NCI-H1417 treated with DMSO at 0.1 percent for 48 hours (cell line): ENCODE measurements at places on chromosomes 16 and 17.

DNA sequence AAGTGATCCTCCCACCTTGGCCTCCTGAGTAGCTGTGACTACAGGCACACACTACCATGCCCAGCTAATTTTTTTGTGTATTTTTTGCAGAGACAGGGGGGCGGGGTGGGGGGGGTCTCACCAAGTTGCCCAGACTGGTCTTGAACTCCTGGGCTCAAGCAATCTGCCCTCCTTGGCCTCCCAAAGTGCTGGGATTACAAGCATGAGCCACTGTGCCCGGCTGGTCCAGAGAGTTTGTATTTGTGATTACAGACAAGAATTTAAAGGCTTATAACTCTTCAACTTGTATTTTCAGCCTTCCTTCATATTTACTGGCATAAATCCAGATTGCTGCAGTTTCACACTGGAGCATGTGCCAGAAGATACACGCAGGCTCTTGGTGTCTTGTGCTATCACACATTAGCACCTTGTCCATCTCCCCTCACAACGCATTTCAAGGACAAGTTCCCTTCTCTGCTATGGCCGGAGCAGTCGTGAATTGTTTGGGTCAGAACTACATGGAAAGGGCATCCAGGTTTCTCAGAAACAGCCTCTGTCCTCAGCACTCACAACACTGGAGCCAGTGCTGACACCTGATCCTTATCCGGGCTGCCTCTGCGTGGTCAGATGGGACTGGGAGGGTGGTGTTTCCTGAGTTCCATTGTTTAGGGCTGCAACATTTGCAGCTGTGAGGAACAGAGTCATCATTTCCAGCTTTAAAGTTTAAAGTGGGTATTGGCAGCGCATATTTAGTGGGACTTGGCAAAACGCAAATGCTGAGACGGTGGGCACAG lies 28.1 kb downstream of the WSCD1 start:
- DNase-seq: no peak

DNA sequence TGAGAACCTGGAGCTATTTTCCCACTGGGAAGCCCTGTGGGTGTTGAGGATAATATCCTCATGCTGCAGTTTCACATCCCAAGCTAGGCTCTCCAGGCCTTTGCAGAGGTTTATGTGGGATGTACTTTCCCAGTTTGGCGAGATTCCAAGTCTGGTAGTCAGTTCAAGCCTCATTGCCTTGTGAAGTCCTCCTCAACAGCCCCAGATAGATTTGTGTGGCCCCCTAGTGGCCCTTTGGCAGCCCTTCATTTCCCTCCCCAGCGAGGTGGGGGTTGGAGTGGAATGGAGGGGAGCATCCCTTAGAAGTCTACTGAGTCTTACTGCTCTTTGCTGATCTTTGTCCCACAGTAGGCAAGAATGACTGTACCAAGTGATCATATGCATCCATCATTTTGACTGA lies 137.9 kb downstream of the CDH11 start:
- no peak for DNase-seq

DNA sequence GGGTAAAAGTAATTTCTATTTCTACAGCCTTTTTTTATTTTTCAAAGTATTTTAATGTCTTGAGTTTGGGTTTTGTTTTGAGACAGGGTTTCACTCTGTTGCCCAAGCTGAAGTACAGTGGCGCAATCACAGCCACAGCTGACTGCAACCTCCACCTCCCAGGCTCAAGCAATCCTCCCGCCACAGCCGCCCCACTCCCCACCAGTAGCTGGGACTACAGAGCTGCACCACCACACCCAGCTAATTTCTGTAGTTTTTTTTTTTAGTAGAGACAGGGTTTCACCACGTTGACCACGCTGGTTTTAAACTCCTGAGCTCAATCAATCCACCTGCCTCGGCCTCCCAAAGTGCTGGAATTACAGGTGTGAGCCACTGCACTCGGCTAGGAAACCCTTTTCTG lies 44.0 kb downstream of the TUBD1 start:
- DNase-seq: no peak

DNA sequence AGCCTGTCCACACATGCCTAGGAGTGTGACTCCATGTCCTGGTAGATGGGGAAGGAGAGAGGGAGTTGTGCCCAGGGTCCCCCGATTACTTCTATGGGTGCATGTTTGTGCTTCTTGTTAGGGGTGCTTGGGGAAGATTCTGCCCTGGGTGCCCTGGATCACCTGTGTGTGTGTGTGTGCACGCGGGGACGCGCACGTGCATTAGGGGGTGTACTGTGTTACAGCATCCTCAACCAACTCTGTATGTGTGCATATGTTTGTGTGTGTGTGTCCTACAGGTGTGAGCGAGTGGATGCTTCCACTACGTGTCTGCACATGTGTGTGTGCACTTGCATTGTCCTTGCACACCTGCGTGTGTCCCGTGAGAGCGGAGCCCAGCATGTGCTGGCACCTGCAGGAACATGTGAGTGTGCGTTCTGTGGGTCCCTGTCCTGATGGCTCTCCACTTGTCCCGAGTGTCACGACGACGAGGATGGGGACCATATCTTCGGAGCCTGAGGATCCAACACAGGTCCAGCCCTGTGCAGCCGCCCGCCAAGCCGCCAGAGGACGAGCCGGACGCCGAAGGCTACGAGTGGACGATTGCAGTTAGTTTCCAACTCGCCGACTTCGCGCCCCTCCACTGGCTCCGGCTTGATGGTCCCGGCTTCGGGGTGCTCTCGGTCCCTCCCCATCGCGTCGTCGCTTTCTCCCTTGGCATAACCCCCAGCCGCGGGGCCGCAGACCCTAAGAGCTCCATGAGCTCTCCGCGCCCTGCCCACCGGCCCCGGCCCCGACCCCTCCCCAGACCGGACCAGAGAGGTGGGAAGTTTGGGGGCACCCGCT lies 6.0 kb upstream of the TBC1D3B start:
- DNase-seq: no peak

DNA sequence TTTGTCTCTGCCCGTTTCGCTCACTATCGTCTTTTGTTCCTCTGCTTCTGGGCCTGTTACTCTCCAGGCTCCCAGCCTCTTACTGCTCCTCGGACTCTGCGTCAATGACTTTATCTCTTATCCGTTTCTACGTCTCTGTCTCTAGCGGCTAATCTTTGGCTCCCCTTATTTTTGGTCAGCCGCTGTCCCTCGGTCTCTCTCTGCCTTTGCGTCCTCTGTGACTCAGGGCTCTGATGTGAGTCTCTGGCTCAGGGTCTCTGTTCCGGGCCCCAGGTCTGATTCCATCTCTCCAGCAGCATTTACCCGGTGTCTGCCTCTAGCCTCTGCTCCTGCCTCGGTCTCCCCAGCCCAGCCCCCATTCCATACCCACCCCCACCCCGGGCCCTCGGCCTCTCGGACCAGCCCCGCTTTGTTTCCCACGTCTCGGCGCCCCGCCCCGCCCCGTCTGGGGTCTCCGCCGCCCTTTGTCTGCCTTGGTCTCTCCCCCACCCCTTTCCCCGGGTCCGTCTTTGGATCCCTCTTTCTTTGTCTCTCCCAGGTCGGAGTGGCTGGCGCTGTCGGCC lies 547 bp upstream of the ZNF48 start:
- peak; percentile 54 for DNase-seq

- DNase-seq: peak; percentile 34
These were observed 12.2 kb upstream of the CBX4 start for GRCh38 chr17:79851461-79851817.

- DNase-seq: no peak
These were observed 509 bp downstream of the CNEP1R1 start for GRCh38 chr16:50025537-50025931.

DNA sequence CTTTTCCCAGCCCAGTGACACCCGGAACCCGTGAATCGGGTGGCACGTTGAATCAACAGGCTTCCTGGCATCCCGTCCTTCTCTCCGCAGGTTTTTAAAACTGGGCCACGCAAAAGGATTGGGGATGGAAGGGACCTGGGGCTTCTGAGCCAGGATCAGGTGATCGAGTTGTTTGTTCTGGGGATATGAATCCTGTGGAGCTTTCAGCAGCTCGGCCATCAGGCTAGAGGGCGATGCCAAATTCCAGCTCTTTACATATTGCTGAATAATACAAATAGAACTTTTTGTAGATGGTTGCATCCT lies 473 bp downstream of the SUPT6H start:
- no peak for DNase-seq

DNA sequence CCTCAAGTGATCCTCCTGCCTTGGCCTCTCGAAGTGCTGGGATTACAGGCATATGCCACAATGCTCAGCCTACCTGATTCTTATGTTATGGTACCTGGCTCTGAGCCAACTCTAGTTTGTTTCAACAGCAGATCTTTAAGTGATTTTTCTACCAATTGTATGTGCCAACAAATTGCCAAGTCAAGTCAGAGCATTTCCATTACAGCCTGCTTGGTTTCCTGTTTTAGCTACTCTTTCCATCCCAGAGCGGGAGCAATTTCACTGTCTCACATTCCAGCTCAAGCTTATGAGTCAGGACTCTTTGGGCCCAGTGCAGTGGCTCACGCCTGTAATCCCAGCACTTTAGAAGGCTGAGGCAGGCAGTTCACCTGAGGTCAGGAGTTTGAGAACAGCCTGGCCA lies 30.8 kb upstream of the RBBP6 start:
- no peak for DNase-seq

DNA sequence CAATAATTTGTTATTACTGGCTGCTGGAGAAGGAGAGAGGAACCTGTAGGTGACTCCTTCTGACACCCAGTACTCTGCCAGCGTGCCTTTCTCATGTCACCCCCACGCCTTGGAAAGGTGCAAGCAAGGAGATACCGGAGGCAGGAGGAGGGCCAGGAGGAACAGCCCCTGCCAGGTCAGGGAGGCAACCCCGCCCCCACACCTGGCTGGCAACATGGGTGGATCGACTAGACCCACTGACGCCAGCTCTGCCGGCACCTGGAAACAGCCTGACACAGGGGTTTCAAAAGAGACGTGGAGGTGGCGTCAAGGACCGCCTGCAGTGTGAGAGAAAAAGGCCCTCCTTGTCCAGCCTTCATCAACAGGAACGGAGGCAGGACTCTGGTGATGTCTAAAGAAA lies 62.3 kb downstream of the CYB5B start:
- no peak for DNase-seq

DNA sequence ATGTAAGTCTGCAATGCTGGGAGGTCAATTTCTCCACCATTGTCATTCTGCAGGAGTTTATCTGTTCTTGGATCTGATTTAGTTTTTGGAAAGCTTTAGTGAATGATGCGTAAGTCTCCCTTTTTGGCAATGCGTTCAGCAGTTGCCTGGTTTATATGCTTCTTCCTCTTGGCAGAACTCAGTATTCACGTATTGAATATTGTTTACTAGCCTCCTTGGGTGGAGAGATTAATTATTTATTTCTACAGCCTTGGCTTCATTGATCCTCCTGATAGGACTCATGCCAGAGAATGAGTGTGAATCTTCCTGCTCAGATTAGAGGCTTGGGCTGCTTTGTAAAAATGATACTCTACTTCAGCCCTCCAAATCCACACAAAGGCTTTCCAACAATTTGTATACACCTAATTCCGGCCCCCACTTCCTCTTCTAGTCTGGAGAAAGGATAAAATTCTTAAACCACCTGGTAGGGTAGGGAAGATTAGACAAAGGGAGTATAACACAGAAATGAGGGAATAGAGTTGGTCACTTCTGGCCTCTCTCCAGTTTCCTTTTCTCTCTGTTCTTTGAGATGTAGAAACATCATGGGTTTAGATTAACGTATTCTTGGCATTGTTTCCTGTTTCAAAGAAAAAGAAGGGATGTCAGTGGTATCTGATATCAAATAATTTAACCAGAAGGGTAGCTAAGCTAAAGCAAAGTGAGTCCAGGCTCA lies 929.8 kb downstream of the KCNJ2 start:
- no peak for DNase-seq

DNA sequence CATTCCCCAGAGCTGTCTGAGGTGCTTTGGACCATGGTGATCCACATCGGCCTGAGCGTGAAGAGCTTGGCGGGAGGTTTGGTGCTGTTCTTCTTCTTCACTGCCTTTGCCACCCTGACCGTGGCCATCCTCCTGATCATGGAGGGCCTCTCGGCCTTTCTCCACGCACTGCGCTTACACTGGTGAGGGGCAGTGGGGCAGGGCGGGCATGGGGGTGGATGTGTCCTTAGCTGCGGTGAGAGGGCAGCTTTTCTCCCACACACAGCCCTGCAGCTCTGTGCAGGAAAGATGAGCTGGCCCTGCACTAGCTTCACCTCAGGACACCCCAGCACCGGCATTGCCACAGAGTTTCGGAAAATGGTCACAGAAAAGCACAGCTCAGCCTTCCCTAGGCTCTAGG lies 21.8 kb upstream of the NAGLU start:
- DNase-seq: no peak

- no peak for DNase-seq
These were observed 8.4 kb downstream of the TNFAIP1 start for GRCh38 chr17:28344011-28344410.

- no peak for DNase-seq
These were observed 20.0 kb downstream of the AXIN2 start for GRCh38 chr17:65541453-65541852.

DNA sequence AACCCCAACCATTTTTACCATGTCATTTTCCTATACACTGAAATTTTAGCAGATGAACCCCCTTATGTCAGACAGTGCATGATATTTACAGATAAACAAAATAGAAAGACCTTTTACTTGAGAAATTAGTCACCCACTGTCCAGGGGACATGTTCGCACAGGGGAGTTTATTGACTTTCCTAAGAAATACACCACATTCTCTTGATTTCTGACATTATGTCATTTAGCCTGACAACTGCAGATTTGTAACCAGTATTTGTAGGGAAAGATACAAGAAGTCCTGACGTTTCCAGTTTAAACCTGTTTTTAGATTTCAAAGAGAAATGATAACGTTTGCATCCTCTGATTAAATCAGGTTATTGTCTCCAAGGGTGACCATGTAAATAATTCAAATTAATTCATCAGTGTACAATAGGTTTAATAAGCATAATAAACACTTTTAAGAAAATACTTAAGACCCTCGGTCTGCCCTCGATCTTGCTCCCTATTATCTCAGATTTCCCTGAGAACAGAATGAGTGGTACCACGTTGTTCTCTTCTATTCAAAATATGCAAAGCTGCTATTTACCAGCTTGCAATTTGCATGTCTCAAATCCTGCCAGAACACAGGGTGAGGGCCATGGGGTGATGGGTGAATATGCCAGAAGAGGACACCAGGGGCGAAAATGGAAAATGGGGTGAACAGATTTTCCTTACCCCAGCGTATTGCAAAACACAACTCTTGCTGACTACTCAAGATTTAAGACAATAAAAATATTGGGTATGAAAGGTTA lies 2.1 kb upstream of the LYRM9 start:
- no peak for DNase-seq

DNA sequence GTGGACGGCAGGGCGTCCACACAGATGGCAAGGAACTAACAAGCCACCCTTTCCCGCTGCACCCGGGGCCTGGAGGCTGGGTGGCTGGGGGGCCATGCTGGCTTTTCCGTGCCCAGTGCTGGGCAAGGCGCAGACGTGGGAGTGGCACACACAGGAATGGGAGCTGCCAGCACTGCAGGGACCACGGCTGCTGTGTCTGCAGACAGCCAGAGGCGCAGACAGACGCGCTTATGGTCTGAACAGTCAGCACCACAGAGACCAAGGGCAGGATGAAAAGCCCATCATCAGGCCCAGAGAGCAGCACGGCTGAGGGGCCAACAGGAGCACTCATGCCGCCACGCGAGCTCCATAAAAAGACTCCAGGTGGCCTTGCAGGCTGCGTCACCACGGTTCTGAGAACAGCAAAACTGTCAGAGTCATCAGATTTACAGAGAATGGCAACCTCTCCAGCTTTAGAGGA lies 24.0 kb downstream of the PDIA2 start:
- no peak for DNase-seq
